ENCODE measurements at places on chromosomes 7 and 10. TPM values are rescaled to one million over a fixed set of nuclear protein-coding genes. Genes with fewer than 3 reads are reported as not detected.

- DNase-seq = no peak
These were observed 15.3 kb upstream of the ADAMTS14 start for GRCh38 chr10:70657041-70657440.

DNA sequence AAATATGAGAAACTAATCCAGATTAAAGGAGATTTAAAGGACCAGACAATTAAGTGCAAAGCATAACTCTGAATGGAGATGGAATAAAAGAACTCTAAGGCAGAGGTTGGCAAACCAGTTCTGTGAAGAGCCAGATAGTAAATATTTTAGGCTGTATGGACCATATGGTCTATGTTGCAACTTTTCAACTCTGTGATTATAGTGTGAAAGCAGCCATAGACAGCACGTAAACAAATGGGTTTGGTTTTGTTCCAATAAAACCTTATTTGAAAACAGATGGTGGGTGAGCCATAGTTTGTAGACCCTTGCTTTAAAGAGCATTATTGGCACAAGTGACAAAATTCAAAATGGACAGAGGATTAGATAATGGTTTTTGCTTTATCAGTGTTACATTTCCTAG lies 884.1 kb downstream of the CCSER2 start:
- no peak for DNase-seq

DNA sequence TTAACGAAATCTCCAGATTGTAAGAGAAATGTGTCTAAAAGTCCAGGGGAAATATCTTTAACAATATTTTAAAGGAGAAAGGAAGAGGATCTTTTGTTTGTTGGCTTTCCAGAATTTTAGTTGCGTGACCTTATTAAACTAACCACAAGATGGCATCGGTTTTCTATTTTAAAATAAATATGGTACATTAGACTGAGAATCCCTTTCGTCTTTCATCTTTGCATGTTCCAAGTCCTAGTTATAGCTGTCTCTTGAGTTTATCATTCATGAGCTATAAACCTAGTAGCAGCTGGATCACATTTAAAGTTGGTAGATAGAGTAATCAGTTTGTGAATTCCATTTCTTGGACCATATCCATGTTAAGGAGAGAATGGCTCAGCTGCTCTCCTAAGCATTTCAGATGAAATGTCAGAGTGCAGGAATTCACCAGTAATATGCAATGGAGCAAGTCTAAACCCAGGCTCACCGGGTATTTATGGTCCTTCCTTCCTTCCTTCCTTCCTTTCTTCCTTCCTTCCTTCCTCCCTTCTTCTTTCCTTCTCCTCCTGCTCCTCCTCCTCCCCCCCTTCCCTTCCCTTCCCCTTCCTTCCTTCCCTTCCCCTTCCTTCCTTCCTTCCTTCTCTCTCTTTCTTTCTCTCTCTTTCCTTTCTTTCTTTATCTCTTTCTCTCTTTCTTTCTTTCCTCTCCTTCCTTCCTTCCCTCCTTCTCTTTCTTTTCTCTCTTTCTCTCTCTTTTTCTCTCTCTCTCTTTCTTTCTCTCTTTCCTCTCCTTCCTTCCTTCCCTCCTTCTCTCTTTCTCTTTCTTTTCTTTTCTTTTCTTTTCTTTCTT lies 57.8 kb upstream of the RAB18 start:
- DNase-seq = no peak

- no peak for DNase-seq
These were observed 33.6 kb downstream of the GPER1 start for GRCh38 chr7:1121476-1121875.

Gene CYP3A5
- total RNA-seq = not detected

GRCh38 chr7:116933465-116933864 lies 19.8 kb upstream of the ST7 start:
- DNase-seq = no peak

- DNase-seq = no peak
These were observed 114.8 kb upstream of the WDR11 start for GRCh38 chr10:120736377-120736776.

- no peak for DNase-seq
These were observed 37.3 kb upstream of the SLC39A12 start for GRCh38 chr10:17914169-17915045.

DNA sequence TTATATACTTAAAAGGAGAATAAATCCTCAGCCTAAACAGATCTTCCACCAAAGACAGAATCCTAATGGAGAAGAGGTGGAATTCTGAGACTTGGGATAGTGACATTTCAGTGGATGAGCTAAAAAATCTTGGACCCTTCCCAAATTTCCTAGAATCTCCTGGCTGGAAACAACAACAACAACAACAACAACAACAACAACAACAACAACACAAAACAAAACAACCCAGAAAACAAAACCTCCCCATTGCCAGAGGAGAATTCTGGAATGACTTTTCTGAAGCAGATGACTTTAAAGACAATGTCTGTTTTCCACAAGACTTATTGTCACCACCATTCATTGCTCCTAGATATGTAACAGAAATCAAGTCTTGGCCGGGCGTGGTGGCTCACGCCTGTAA lies 322.1 kb downstream of the ARL4A start:
- DNase-seq = no peak

DNA sequence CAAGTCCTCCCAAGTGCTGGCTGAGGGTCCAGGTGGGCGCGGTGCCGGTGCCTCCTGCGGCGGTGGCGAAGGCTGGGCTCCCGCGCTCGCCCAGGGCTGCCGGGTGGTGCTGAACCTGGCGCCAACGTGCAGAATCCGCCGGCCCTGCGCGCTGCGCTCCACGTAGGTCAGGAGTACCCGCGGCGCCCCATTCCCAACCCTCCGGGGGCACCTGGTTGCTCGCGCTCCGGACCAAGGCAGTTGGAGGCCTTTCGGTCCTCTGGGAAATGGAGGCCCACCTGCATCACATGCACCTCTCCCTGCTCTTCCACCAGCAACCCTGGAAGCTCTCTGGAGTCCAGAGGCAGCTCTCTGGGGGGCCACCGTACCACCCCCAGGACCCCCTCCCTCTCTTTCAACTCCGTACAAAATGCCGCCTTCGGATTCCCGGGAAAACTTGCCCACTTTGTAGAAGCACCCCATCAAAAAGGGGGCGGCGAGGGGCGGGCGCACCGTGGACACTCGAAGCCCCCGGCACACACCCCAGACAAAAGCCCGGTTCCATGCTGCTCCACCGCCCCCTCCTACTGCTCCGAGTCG lies 745 bp downstream of the SLC16A9 start:
- peak; percentile 21 for DNase-seq

DNA sequence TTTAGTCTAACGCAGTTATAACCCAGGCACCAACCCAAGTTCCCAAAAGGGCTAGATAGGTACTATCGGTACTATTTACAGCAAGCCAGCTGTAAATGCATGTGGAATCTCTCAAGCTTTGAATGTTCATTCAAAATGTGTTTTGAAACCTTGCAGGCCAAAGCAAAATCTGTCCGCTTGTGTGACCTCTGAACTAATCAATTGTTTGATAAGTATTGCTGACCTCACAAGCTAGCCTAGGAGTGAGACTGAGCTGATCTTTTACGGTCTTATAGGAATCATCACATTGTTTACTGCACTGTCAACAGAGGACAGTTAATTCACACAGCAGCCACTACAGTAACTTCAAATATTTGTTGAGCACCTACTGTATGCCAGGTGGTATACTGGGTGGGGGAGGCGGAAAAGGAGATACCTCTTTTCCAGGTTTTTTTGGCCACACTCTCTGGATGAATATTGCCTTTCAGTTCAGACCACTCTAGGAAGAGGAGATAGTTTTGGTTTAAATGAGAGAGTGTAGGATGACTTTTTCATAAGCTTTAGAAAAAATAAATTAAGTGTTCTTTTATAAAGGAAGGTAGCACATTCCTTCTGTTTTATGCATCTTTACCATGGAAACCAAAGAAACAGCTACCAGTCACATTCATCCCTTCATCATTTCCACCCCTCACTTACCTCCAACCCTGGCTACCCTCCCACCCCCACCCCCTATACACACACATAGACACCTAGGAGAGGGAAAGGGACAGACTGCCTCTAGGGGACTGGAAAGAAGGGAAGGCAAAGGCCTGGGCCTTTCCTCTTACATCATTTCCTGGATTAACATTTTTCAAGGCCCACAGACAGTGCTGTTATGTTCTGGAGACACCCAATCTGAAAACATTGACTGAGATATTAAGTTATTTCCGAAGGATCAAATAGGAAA lies 2.4 kb downstream of the PAPSS2 start:
- DNase-seq = no peak

DNA sequence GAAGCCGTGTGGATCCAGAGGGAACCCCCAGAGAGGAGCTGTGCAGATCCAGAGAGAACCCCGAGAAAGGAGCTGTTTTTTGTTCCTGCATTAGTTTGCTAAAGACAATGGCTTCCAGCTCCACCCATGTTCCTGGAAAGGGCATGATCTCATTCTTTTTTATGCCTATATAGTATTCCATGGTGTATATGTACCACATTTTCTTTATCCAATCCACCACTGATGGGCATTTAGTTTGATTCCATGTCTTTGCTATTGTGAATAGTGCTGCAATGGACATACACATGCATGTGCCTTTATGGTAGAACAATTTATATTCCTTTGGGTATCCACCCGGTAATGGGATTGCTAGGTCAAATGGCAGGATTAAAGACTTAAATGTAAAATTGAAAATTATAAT lies 95.4 kb upstream of the RHEB start:
- DNase-seq = no peak

- peak; percentile 47 for DNase-seq
These were observed 3.4 kb downstream of the TNRC18 start for GRCh38 chr7:5420067-5420880.

- no peak for DNase-seq
These were observed 116.4 kb upstream of the NOBOX start for GRCh38 chr7:144519925-144520324.

- no peak for DNase-seq
These were observed 587.3 kb downstream of the DNAJB6 start for GRCh38 chr7:157923903-157924630.

Gene CYP3A7
- total RNA-seq = not detected
